Activated CD8-positive, alpha-beta memory T cell treated with anti-CD3 and anti-CD28 coated beads for 36 hours (primary cell): ENCODE measurements at places on chromosomes 6 and 20. TPM values are rescaled to one million over a fixed set of nuclear protein-coding genes. Genes with fewer than 3 reads are reported as not detected.

Gene HLA-DMA
- total RNA-seq: 9.9 TPM

Gene SLC12A5
- total RNA-seq: not detected

Gene MRAP2
- not detected for total RNA-seq

Gene FRMD1
- not detected for total RNA-seq

Gene GLP1R
- total RNA-seq: 0.15 TPM

Gene ADRM1
- 154 TPM for total RNA-seq

Gene IL17F
- 1.5 TPM for total RNA-seq
